Peyer's patch (tissue), 4 donors: ENCODE measurements at places on chromosomes 3 and 15. TPM values are rescaled to one million over a fixed set of nuclear protein-coding genes. Genes with fewer than 3 reads are reported as not detected.

DNA sequence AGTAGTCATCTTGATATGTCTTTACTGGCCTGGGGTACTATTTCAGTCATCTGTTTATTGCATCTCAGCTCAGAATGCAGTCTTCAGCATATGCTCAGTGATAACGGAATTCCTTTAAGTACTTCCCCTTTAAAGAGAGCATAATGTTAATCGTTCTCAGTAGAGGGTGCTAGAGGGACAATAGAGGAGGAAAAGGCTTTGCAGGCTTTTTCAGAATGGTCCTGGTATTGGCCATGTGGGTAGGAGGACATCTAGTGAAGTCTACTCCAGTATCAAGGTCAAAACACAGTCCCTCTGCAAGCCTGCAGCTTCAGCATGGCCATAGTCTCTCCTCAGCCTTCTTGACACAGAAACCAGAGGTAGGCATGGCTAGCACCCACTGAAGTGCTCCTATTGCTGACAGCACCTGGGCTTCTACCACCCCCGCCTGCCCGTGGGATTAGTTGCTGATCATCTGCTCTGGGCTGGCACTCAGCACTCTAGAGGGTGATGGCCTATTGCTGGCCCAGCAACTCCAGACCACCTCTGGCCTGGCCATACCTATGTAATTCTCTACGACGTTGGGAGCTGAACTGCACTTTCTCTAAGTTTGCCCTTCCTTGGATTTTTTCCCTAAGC, 65.4 kb downstream of the KCNH8 start:
- DNase-seq = no peak

Gene EIF1B
- total RNA-seq = 31.3 TPM

Gene RFC4
- total RNA-seq = 9.2 TPM

- DNase-seq = no peak
Measured at GRCh38 chr3:3685721-3686120, 113.5 kb upstream of the LRRN1 start.

GRCh38 chr3:557972-558371, 361.4 kb downstream of the CHL1 start:
- DNase-seq = no peak

DNA sequence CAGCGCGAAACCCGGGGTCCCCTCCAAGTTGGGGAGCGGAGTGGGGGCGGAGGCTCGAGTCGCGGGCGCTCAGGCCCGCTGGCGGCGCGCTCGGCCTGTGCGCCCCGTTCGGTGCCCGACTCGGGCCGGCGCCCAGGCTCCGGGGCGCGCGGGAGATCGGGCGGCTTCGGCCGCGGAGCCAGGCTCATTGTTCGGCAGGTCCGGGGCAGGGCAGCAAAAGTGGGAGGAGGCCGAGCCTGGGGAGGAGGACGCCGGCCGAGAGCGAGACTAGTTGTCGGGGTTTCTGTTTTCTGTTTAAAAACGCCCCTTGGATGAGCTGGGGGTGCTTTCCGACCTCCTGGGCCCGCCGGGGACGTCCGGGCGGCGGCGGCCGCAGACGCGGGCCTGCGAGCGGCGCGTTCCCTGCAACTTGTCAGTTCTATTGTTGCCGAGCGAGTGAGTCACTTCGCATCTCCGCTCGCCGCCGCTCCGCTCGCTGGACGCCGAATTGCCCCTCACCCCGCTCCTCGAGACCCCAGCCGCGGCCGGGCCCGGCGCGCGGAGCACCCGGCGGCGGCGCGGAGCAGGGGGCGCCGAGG, 676 bp downstream of the TCF12 start:
- peak; percentile 75 for DNase-seq

DNA sequence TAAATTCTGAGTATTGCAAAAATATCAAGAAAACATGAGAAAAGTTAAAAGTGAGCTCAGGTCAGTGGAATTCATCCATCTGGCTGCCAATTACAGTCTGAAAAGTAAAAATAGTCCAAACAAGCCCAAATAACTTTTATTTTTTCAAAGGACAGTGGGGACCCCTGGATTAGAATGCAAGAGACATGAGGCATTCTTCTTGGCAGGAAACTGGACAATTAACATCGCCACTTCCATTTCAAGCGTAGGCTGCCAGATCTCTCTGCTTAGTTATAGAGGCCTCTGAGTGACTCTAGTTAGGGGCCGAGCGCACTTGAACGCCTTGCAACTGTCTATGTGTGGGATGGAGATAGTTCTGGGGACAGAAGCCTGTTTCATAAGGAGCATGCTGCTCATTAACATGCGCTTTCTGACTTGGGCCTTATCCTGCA, 189.1 kb downstream of the GHSR start:
- DNase-seq = no peak

DNA sequence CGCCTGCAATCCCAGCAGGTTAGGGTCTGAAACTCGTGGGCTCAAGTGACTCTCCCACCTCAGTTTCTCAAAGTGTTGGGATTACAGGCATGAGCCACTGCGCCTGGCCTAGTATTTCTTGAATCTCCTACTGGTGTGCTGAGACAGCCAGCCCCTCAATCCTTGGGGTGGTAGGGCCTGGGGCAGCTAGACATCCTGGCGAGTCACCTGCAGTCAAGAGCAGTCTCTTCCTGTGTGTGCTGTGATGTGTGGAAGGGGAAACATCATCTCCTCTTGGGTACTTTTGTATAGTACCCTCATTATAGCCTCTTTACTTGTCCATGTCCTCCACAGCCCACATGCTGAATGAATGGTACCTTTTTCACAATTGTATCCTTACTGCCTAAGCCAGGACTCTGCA, 4.9 kb upstream of the HEXA start:
- no peak for DNase-seq

Gene MAP3K13
- 54.6 TPM for total RNA-seq

GRCh38 chr15:76514282-76514681, 177.7 kb downstream of the ISL2 start:
- DNase-seq = no peak

Gene TNNC1
- not detected for total RNA-seq

Gene CAV3
- total RNA-seq = not detected

Gene ZBBX
- not detected for total RNA-seq

DNA sequence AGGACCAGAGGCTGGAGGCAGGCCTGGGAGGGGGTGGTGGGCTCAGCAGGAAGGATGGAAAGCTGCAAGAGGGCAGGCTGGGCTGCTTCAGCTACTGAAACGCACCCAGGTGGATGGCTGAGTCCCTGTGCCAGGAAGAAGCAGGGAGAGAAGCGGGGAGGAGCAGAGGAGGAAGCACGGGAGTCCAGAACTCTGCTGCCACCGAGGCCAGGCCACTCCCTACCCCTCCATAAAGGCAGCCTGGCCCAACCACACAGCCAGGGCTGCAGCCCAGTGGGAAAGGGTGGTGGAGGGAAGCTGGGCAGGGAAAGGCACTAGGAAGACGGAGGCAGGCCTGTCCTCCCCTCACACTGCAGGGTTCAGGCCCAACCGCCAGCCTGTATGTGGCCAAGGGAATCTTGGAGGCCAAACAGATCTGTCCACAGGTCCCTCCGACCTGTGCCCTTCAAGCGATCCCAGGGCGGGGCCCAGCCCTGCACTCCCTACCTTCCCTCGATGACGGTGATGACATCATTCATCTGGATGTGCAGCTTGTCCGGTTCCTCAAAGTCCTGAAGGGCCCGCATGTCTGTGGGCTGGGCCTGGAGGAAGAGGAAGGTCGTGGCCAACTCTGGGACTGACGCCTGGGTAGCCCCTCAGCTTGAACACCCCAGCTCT, 30.5 kb downstream of the TNK2 start:
- DNase-seq = no peak

GRCh38 chr3:41679374-41679773, 282.5 kb downstream of the ULK4 start:
- no peak for DNase-seq

DNA sequence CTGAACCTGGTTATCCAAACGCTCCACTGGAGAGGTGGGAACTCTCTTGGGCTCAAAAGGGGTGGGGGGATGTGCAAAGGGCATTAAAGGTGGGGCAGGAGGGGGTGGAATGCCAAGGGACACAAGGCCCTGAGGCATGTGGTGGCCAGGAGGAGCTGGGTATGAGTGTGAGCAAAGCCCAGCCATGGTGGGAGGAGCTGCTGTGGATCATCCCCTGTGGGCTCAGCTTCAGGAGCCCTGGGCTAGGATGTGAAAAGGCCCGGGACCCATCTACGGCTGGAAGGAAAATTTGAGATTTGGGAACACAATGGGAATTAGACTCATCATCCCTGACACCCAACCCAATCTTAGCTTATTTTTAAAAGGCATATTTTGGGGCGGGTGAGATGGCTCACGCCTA, 33.3 kb downstream of the MGLL start:
- DNase-seq = peak; percentile 37

Gene SLC4A7
- total RNA-seq = 92.4 TPM

- DNase-seq = no peak
Measured at GRCh38 chr3:181906338-181906737, 194.6 kb downstream of the SOX2 start.

Gene OR5K2
- not detected for total RNA-seq

DNA sequence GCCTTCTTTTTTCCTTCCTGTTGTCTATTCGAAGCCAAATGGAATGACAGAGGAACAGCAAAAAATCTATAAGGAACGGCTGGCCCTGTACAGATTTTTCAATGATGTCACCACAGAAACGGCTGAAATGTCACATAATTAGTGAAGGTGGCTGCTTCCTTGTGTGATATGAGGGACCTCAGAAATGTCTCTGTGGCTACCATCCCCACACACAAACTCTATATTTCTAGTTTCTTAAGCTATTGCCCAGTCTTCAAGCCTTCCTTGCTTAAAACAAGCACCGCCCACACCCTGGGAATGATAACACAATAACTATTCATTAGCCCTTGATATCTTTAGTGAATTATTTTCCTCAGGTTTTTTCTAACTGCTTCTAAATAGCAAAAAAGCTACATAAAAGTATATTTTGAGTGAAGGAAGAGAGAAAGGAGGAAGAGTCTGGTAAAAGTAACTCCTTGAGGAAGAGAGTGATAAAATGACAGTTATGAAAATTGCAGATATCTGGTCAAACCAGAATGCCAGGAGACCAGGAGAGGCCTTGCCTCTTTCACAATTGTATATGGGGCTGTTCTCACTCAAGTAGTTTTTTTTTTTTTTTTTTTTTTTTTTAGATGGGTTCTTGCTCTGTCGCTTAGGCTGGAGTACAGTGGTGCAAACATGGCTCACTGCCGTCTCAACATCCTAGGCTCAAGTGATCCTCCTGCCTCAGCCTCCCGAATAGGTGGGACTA, 38.7 kb downstream of the FMN1 start:
- no peak for DNase-seq

GRCh38 chr3:77506384-77506783, 466.5 kb downstream of the ROBO2 start:
- no peak for DNase-seq

- no peak for DNase-seq
Measured at GRCh38 chr3:63974451-63974850, 48.8 kb downstream of the PSMD6 start.

DNA sequence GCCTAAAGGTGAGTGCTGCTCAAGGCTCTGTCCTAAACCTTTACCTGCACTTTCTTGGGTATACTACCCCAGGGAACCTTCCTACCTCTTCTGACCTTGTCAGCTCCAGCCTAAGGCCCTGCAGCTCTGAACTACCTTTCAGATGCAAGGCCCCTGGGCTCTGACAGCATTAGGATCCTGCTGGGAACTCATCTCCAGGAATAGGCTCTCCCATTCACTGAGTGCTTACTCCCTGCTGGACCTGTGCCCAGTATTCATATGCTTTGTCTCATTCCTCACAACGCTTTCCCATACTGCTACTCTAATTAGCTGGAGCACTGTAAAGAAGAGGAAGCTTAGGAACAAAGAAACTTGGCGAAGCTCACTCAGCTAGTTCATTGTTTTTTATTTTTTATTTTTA, 53.8 kb upstream of the RAB6B start:
- DNase-seq = no peak

DNA sequence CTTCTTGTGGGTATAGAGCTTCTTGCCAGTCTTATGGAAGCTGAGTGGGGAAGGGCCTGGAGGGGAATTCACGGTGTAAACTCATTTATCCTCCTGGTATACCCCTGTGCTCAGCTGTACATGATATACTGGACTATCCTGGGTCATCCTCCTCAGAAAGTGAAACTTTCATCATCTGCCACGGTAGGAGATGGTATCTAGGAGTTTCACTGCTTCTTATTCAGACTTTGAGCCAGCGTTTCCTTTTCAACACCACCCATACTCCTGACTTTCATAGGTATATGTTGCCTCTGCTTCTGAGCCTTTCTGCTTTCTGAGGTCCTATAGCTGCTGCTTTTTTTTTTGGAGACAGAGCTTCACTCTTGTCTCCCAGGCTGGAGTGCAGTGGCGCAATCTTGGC, 15.6 kb downstream of the SENP5 start:
- DNase-seq = no peak

GRCh38 chr3:8156831-8157230, 344.8 kb upstream of the LMCD1 start:
- no peak for DNase-seq

- no peak for DNase-seq
Measured at GRCh38 chr3:172217877-172218276, 178.5 kb downstream of the FNDC3B start.

DNA sequence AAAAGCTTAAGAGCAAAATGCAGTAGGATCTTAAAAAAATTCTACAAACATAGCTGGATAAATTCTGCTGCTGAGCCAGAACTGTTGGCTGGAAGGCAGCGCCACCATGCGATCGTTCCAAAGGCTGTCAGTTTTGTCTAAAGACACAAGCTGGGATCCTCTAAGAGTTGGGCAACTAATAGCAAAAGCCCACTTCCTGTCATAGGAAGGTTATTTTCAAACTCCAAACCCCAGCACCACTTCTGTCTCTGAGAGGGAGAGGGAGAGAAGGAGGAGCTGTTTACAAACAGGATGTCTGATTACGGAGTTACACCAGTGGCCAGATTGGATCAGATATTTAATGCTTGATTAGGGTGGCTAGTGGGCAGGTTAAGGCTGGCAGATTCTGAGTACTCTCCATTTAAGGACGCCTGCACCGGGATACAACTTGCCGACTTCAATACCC, 44.0 kb downstream of the EIF4E3 start:
- peak; percentile 63 for DNase-seq

DNA sequence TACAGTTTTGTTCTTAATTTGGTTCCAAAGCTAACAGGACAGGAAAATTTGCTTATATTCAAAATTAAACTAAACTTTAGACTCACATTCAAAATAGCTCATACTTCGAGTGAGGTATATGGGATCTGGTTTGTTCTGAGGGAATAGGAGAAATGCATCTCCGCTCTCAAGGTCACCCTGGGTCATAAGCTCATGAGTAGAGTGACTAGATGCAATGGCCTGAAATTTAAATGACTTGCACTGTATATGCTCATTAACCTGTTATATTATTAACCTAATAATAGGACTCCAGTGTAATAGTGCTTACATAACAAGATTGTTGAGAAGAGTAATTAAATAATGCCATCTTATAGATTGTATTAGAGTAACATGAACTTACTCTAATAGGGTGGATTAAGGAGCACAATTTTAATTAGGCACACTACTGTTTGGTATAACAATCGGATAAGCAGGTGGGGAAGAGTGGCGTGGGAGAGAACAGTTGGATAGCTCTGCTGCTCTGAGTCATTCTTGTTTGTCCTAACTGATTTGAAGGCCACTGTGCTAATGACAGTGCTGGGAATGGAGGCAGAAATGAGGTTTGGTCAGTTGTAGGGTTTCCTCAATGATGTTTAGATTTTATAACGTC, 5.2 kb downstream of the NKTR start:
- DNase-seq = no peak
